ENCODE measurements at places on chromosomes 4 and X. TPM values are rescaled to one million over a fixed set of nuclear protein-coding genes. Genes with fewer than 3 reads are reported as not detected.

UGT2B11 gene
- not detected for total RNA-seq

NHSL2 gene
- 0.78 TPM for total RNA-seq

APBB2 gene
- 40.9 TPM for total RNA-seq

SCD5 gene
- total RNA-seq = 7.6 TPM

ADGRG4 gene
- total RNA-seq = not detected

IL1RAPL1 gene
- total RNA-seq = 0.39 TPM

PAGE1 gene
- total RNA-seq = not detected

TMEM31 gene
- total RNA-seq = not detected

USP27X gene
- 2.7 TPM for total RNA-seq

BBS7 gene
- total RNA-seq = 16.9 TPM

HTR2C gene
- total RNA-seq = not detected

TECRL gene
- total RNA-seq = not detected

GALNTL6 gene
- total RNA-seq = not detected

PRKX gene
- 19.2 TPM for total RNA-seq

RPGR gene
- 9.4 TPM for total RNA-seq

ANKRD50 gene
- 12.5 TPM for total RNA-seq

EXOC1L gene
- total RNA-seq = not detected

SULT1E1 gene
- 0.37 TPM for total RNA-seq

PHEX gene
- total RNA-seq = 1.1 TPM

KIAA1210 gene
- not detected for total RNA-seq

ADH1B gene
- 17.2 TPM for total RNA-seq

BTK gene
- not detected for total RNA-seq

FAM236D gene
- not detected for total RNA-seq

SEPSECS gene
- 8.6 TPM for total RNA-seq

CRMP1 gene
- not detected for total RNA-seq

ZNF630 gene
- 0.98 TPM for total RNA-seq

BEND2 gene
- total RNA-seq = not detected

UGT2A1 gene
- total RNA-seq = not detected

RAB41 gene
- total RNA-seq = not detected

All from subcutaneous preadipocyte (primary cell).